ENCODE measurements at places on chromosomes 7 and 10. TPM values are rescaled to one million over a fixed set of nuclear protein-coding genes. Genes with fewer than 3 reads are reported as not detected.

GRCh38 chr10:64659311-64659710, 1138.1 kb downstream of the REEP3 start:
- no peaks in the 10 kb centered on the region for H3K36me3 ChIP-seq
- no peak overlapping the region for H3K4me3 ChIP-seq

Gene KIFBP
- total RNA-seq, result 41.3 TPM

Gene NPC1L1
- total RNA-seq, result 0.07 TPM

DNA sequence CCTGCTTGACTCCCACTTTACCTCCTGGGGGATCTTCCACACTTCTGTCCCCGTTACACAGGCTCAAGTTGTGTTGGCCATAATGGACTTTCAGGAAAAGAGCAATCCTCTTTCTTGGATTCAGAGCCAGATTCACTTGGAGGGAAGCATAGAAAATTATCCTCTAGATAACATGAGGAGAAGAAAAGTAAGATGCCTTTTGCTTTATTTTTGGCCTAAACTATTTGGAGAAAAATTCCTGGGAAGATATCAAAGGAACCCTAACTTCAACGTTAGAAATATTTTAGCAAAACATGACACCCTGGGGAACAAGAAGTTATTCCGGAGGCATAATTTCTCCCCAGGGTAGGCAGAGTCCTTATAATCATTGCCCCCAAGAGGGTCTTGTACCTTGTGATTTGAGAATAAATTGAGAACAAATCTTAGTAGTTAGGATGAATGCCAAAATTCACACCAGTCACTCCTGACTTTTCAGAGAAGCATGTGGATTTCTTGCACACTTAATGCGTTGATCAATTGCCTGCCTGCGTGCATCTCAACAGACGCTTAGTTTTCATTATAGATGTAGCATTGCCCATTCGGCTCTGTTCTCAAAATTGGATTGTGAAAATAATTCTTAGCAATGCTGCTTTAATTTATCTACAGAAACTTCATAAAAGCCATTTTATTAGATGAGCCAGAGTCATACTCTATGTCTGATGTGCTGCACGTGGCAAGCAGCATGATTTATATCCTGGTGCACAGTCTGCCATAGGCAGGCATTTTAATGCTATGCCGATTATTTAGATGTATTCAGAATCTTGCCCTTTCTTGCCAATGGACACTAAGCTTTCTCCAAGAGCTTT, 224.4 kb downstream of the C7orf25 start:
- no peak overlapping the region for H3K4me3 ChIP-seq
- H3K4me1 ChIP-seq, result no peaks in the 10 kb centered on the region
- H3K27me3 ChIP-seq, result no peaks in the 10 kb centered on the region
- DNase-seq, result no peak
- no peaks in the 10 kb centered on the region for H3K36me3 ChIP-seq

DNA sequence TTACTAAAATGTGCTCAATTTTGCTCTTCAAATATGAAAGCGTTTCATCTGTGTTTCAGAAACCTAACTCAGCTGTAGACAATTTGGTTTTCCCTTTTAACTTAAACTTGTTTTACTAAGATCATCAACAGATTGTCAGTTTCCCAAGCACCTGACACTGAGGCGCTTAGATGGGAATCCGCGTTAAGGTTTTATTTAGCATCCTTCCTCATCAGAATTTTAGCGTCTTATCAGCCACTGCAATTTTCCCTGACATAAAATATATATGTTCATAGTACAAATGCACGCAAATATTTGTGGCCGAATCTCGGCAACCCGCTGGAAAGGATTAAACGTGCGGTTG, 1.2 kb downstream of the SGCE start:
- H3K27ac ChIP-seq, result no peak overlapping the region
- no peaks in the 10 kb centered on the region for H3K36me3 ChIP-seq
- peaks cover 17% of the 10 kb centered on the region for H3K4me1 ChIP-seq
- peak overlapping the region; percentile 52 for H3K4me3 ChIP-seq
- H3K27me3 ChIP-seq, result peaks cover 39% of the 10 kb centered on the region

GRCh38 chr7:100159099-100159623, 638 bp upstream of the TRAPPC14 start:
- DNase-seq, result no peak
- no peaks in the 10 kb centered on the region for H3K27me3 ChIP-seq
- H3K36me3 ChIP-seq, result peaks cover 25% of the 10 kb centered on the region
- H3K27ac ChIP-seq, result peak overlapping the region; percentile 75

GRCh38 chr7:89064831-89065230, 269.3 kb upstream of the TEX47 start:
- DNase-seq, result no peak
- no peak overlapping the region for H3K27ac ChIP-seq
- H3K27me3 ChIP-seq, result no peaks in the 10 kb centered on the region
- no peak overlapping the region for H3K4me3 ChIP-seq
- H3K36me3 ChIP-seq, result no peaks in the 10 kb centered on the region

Gene DNAJC1
- total RNA-seq, result 44.6 TPM

- H3K27ac ChIP-seq, result no peak overlapping the region
- DNase-seq, result no peak
- peaks cover 5% of the 10 kb centered on the region for H3K4me1 ChIP-seq
- no peaks in the 10 kb centered on the region for H3K36me3 ChIP-seq
- H3K4me3 ChIP-seq, result no peak overlapping the region
- H3K27me3 ChIP-seq, result no peaks in the 10 kb centered on the region
These were observed 6.1 kb downstream of the MMRN2 start for GRCh38 chr10:86951184-86951761.

- no peak for DNase-seq
- H3K36me3 ChIP-seq, result no peaks in the 10 kb centered on the region
- no peaks in the 10 kb centered on the region for H3K27me3 ChIP-seq
- no peak overlapping the region for H3K27ac ChIP-seq
- H3K4me3 ChIP-seq, result no peak overlapping the region
These were observed 31.4 kb upstream of the ZNF32 start for GRCh38 chr10:43680035-43680434.

Gene CPVL
- total RNA-seq, result 5.6 TPM

DNA sequence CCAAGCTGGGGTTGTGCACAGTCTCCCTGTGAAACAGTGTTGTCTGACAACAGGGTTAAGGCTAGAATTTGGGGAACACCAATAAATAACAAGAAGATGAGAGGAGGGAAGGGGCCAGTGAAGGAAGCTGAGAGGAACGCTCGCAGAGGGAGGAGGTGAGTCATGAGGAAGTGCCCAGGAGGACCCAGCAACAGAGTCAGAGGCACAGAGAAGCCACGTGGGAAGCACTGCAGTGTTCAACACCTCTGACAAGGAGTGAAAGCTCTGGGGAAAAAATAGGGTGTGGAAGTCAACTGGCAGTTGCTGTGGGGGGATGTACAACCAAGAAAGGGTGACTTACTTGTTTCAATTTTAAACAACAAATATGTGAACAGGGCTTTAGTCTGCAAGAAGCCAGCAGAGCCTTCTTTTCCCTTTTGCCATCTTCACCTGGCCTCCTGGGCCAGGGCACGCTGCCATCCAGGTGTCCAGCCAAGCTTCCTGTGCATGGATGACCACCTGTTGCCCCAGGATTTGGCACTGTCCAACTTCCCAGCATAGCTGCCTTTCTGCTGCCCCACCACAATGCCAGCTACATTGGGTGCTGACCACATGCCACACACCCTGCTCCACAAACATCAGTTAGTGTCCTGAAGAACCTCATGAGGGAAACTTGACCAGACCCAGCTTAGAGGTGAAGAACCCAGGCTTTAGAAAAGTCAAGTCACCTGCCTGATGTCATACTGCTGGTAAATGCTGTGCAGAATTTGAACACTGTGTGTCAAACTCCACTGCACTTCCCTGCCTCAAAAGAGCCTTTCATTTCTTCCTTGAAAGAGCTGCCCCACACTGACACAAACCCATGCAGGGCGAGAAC, 69.6 kb downstream of the ATXN7L1 start:
- no peak for DNase-seq
- H3K27me3 ChIP-seq, result no peaks in the 10 kb centered on the region
- no peaks in the 10 kb centered on the region for H3K36me3 ChIP-seq
- peaks cover 9% of the 10 kb centered on the region for H3K4me1 ChIP-seq

DNA sequence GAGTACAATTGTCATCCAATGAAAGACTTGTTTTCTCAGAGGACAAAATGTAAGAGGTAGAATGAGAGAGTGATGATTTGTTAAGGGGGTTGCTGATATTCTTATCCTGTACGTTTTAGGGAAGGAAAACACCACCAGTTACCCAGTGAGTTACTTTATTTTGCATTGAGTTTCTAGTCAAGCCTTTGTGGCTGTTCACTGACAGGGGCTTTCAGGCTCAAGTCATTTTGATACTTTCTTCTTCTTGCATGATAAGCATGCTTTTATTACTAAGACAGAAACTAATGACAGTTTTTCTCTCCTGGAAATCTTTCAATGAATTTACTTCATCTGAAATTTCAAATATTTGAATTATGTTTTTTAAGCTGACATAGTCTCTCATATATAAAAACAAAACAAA, 710.2 kb upstream of the POM121L12 start:
- no peak overlapping the region for H3K4me3 ChIP-seq
- no peaks in the 10 kb centered on the region for H3K36me3 ChIP-seq
- no peak for DNase-seq
- no peak overlapping the region for H3K27ac ChIP-seq

Gene ITIH2
- not detected for total RNA-seq

GRCh38 chr10:99337311-99337811, 8.2 kb downstream of the CNNM1 start:
- no peak overlapping the region for H3K27ac ChIP-seq
- H3K4me1 ChIP-seq, result no peaks in the 10 kb centered on the region
- H3K4me3 ChIP-seq, result no peak overlapping the region
- DNase-seq, result no peak
- H3K27me3 ChIP-seq, result peaks cover 10% of the 10 kb centered on the region
- H3K36me3 ChIP-seq, result no peaks in the 10 kb centered on the region

Gene SLC35B4
- total RNA-seq, result 2.5 TPM

- H3K4me3 ChIP-seq, result no peak overlapping the region
- DNase-seq, result no peak
- no peaks in the 10 kb centered on the region for H3K27me3 ChIP-seq
- no peaks in the 10 kb centered on the region for H3K4me1 ChIP-seq
- no peaks in the 10 kb centered on the region for H3K36me3 ChIP-seq
These were observed 30.4 kb upstream of the JAZF1 start for GRCh38 chr7:28211006-28211405.

DNA sequence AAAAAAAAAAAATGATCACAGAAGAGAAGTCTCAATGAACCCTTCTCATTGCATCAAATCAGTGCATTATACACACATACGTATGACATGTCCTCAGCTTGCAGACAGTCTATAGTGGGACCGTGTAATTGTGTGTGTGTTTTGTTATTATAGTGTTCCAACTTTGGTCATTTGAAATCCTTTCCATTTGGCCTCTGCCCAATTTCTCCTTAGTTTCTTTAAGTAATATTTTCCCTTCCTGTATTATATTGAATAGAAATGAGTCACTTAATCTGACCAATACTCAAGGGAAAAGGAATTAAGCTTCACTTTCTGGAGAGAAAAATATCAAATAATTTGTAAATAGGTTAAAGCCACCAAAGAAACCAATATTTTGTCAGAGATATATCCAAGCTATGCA, 415.5 kb upstream of the SORCS1 start:
- DNase-seq, result no peak
- no peak overlapping the region for H3K27ac ChIP-seq
- peaks cover 14% of the 10 kb centered on the region for H3K4me1 ChIP-seq
- H3K36me3 ChIP-seq, result no peaks in the 10 kb centered on the region
- no peak overlapping the region for H3K4me3 ChIP-seq

- H3K36me3 ChIP-seq, result no peaks in the 10 kb centered on the region
- no peak overlapping the region for H3K4me3 ChIP-seq
- DNase-seq, result no peak
- H3K27ac ChIP-seq, result no peak overlapping the region
These were observed 274.4 kb upstream of the SEMA3A start for GRCh38 chr7:84469034-84469433.

- H3K27ac ChIP-seq, result no peak overlapping the region
- H3K36me3 ChIP-seq, result no peaks in the 10 kb centered on the region
- no peak overlapping the region for H3K4me3 ChIP-seq
- H3K27me3 ChIP-seq, result no peaks in the 10 kb centered on the region
- H3K4me1 ChIP-seq, result peaks cover 3% of the 10 kb centered on the region
These were observed 73.4 kb downstream of the ABI1 start for GRCh38 chr10:26787362-26787761.

DNA sequence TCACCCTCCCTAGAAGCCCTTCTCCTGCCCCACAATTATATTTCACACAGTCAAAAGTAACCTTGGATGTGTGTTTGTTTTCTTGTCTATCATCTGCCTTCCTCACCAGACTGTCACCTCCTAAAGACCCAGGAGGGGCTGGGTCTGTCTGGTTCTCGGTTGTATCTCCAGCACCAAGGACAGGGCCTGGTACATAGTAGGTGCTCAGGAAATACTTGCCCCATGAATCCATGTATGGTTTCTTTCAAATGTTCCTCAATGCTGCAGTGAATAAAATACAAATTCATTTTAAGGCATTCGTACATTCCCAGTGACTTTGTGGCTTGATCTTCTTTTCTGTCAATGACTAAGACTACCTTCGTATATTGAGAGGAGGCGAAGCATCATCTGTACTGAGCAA, 122.9 kb upstream of the ZNF716 start:
- no peak overlapping the region for H3K27ac ChIP-seq
- no peak overlapping the region for H3K4me3 ChIP-seq
- no peaks in the 10 kb centered on the region for H3K36me3 ChIP-seq
- no peak for DNase-seq

DNA sequence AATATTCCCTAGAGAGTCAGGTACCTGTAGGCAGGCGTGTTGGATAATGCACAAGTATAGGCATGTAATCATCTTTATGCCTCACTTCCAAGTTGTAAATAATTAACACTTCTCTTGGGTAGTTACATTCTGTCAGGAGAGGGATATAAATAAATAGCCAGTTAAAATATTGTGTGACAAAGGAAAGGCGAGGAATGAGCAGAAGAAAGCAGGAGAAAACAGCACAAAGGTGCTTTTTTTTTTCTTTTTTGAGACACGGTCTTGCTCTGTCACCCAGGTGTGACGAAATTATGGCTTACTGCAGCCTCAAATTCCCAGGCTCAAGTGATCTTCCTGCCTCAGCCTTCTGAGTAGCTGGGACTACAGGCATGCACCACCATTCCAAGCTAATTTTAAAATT, 99.2 kb upstream of the LYZL2 start:
- H3K36me3 ChIP-seq, result no peaks in the 10 kb centered on the region
- H3K4me1 ChIP-seq, result no peaks in the 10 kb centered on the region
- no peak for DNase-seq
- no peak overlapping the region for H3K4me3 ChIP-seq

- DNase-seq, result no peak
- no peaks in the 10 kb centered on the region for H3K36me3 ChIP-seq
These were observed 64.6 kb downstream of the HGF start for GRCh38 chr7:81705206-81705605.

- no peaks in the 10 kb centered on the region for H3K36me3 ChIP-seq
- no peak overlapping the region for H3K4me3 ChIP-seq
- H3K4me1 ChIP-seq, result no peaks in the 10 kb centered on the region
- H3K27ac ChIP-seq, result no peak overlapping the region
- DNase-seq, result no peak
These were observed 476.5 kb downstream of the GPAM start for GRCh38 chr10:111707076-111707475.

DNA sequence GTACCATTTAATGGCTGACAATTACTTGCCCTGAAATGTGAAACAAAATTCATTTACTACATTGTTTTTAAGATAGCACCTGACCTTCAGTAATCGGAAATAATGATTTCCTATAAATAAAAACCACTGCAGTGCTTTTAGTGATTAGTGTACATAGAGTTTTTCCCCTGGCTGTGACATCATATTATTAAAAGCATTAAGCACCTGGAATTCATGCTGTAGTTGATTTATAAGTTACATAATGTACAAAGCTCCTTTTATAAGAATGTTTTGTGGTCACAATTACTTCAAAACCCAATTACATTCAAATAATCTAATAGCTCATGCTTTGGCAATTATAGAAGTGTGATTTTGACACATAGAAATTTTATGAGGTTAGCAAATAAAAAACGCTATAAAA, 44.3 kb upstream of the EIF4H start:
- no peaks in the 10 kb centered on the region for H3K27me3 ChIP-seq
- no peak for DNase-seq
- H3K27ac ChIP-seq, result no peak overlapping the region
- H3K36me3 ChIP-seq, result no peaks in the 10 kb centered on the region
- H3K4me1 ChIP-seq, result no peaks in the 10 kb centered on the region
- no peak overlapping the region for H3K4me3 ChIP-seq

All from gastrocnemius medialis (tissue), 4 donors.